ENCODE measurements at places on chromosomes 13 and 19. TPM values are rescaled to one million over a fixed set of nuclear protein-coding genes. Genes with fewer than 3 reads are reported as not detected.

TYROBP gene
- 1.1 TPM for total RNA-seq

FAM83E gene
- 0.25 TPM for total RNA-seq

GPR4 gene
- not detected for total RNA-seq

PODNL1 gene
- not detected for total RNA-seq

KCNN4 gene
- total RNA-seq: 8.8 TPM

FPR2 gene
- not detected for total RNA-seq

TIMM44 gene
- total RNA-seq: 80.5 TPM

HNRNPL gene
- total RNA-seq: 192 TPM

TEAD2 gene
- 49.7 TPM for total RNA-seq

NLRP5 gene
- total RNA-seq: not detected

TMEM145 gene
- 4.9 TPM for total RNA-seq

DLL3 gene
- total RNA-seq: 4.7 TPM

SKA3 gene
- 10.1 TPM for total RNA-seq

TMEM255B gene
- total RNA-seq: 6.4 TPM

FFAR2 gene
- total RNA-seq: not detected

SULT2A1 gene
- total RNA-seq: not detected

ZNF714 gene
- 4.7 TPM for total RNA-seq

RAD23A gene
- 138 TPM for total RNA-seq

SHISA2 gene
- total RNA-seq: 105 TPM

FIZ1 gene
- total RNA-seq: 9.4 TPM

ZNF506 gene
- 19.5 TPM for total RNA-seq

ZNF221 gene
- total RNA-seq: 6.1 TPM

KIR2DL1 gene
- total RNA-seq: not detected

PALM3 gene
- not detected for total RNA-seq

GTF3A gene
- total RNA-seq: 177 TPM

CEACAM16 gene
- not detected for total RNA-seq

BIVM gene
- total RNA-seq: 16.6 TPM

NKPD1 gene
- 0.07 TPM for total RNA-seq

SGCG gene
- total RNA-seq: 7.8 TPM

RUBCNL gene
- 1.8 TPM for total RNA-seq

PABPC3 gene
- total RNA-seq: 0.58 TPM

ZNF471 gene
- 2.8 TPM for total RNA-seq

CAB39L gene
- 18.3 TPM for total RNA-seq

FGF22 gene
- not detected for total RNA-seq

PLA2G4C gene
- 21.3 TPM for total RNA-seq

RYR1 gene
- total RNA-seq: 0.17 TPM

PDX1 gene
- not detected for total RNA-seq

ZNF724 gene
- total RNA-seq: 7.6 TPM

BCL3 gene
- 16.2 TPM for total RNA-seq

EMP3 gene
- 32.5 TPM for total RNA-seq

TLE2 gene
- total RNA-seq: 9.4 TPM

CGB5 gene
- not detected for total RNA-seq

KIR2DL4 gene
- total RNA-seq: not detected

CLIP3 gene
- 4.6 TPM for total RNA-seq

PSPN gene
- 1.5 TPM for total RNA-seq

NCAN gene
- total RNA-seq: 0.17 TPM

SMG9 gene
- total RNA-seq: 27.7 TPM

CKM gene
- not detected for total RNA-seq

NOTCH3 gene
- total RNA-seq: 32.8 TPM

APC2 gene
- not detected for total RNA-seq

ODAD3 gene
- total RNA-seq: 0.07 TPM

SULT2B1 gene
- 0.48 TPM for total RNA-seq

All from kidney epithelial cell (primary cell).